Hematopoietic multipotent progenitor cell treated with erythropoietin and hydrocortisone succinate and interleukin-3 and kit ligand, for 15 days (in vitro differentiated cells): ENCODE measurements at places on chromosomes 3 and 15.

- DNase-seq = no peak
Measured at GRCh38 chr3:188827103-188827502, 344.7 kb upstream of the TPRG1 start.

- DNase-seq = no peak
Measured at GRCh38 chr3:187042346-187042745, 97.0 kb downstream of the RPL39L start.

DNA sequence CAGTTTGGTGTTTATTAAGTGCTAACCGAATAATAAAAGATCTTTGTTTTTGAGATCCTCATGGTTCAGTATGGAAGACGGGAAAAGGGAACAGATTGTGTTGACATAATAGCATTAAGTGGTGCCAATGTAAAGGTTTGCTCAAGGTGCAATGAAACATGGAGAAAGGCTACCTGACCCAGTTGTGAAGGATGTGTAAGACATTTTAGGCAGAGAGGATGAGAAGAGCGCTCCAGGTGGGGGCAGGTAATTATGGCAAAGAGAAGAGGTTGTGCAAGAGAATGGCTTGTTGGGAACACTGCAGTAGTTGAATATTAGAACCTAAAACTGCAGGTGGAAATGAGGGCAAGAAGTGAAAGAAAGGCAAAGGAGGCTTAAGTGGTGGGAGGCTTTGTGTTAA, 140.8 kb downstream of the DIPK2A start:
- no peak for DNase-seq

DNA sequence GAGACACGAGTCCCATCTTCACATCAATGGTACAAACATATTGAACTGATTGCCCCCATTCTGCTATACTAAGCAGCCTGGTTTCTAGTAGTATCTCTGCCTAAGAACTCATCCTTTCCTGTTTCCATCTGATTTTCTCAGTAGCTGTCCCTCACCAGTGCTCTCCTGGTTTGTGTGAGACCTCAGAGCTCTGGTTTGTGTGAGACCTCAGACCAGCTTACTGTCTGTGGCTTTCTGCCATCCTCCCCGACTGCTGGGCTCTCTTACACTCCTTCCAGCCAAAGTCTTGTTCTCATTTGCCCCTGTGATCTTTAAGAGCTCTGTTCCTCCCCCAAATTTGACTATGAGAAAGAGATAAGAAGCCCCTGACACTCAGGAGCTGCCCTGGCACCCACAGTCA, 41.1 kb upstream of the NEDD4 start:
- DNase-seq = no peak

DNA sequence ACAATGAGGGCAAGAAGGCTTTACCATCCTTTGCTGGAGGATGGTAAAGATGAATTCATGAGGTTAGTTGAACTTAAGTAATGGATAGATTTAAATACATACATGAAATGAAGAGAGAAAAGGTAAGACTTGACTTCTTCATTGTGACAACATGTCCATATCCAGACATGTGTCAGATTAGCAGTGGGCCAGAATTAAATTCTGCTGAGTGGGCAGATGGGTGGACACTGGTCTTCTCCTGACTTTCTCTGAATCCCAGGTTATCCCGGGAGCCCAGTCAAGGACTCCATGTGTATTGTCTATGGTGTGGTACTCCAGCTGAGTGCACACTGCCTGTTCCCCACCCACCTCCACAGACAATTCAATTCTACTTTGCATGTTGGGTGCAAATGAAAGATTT, 603.1 kb downstream of the NLGN1 start:
- no peak for DNase-seq

DNA sequence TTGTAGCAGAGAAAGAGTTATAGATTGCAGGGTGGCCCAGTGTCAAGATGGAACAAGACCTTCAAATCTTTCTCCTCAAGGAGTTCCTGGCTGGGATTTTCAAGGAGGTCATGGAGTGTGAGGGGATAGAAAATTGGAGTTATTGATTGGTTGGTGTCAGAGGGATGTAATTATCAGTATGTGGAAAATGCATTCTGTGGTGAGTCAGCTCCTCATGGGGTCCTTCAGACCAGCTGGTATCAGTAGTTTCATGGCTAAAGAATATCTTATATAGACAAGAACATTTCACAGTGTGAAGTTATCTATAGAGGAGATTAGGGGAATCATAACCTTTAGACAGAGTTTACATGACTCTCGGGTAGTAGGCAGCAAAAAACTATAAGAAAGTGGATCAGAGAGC, 1114.0 kb upstream of the GBE1 start:
- no peak for DNase-seq

- DNase-seq = no peak
Measured at GRCh38 chr3:115576325-115576875, 46.9 kb upstream of the GAP43 start.

DNA sequence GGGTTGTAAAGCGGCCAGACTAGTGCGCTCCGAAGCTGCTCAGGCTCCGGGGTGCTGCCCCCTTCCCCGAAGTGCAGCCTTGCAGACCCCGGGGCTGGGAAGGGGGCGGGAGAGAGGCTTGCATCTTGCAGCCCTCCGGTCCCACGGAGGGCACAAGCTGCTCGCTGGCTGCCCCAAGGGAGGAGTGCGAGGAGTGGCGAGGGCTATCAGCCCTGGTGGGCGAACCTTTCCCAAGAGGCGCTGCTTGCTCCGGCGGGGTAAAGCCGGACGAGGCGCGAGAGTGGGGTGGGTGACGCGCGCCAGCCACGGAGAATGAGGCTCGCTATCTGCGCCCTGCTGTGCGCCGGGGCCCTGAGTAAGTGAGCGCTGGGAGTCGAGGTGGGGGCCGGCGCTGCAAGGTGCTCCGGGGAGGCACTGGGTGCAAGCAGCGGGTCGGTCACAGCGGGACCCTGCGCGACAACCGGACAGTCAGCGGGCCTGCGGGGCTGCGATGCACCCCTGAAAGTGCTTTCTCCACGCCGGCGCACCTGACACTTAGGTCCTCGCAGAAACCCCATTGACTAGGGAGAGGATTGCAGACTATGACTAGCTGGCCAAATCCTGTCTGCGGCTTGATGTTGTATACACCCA, 12.7 kb upstream of the TOPBP1 start:
- no peak for DNase-seq

GRCh38 chr3:157452097-157452496, 15.4 kb downstream of the PTX3 start:
- no peak for DNase-seq
